Left lung (tissue), 14 donors: ENCODE measurements at places on chromosomes 4 and X. TPM values are rescaled to one million over a fixed set of nuclear protein-coding genes. Genes with fewer than 3 reads are reported as not detected.

Gene TMA16
- 34.2 TPM for polyA plus RNA-seq

Gene LAMP2
- polyA plus RNA-seq, result 77.7 TPM

- DNase-seq, result no peak
These were observed 84.1 kb downstream of the SLC16A2 start for GRCh38 chrX:74505437-74505836.

GRCh38 chr4:102551958-102552565, 50.9 kb downstream of the NFKB1 start:
- DNase-seq, result no peak

Gene PPARGC1A
- 3.9 TPM for polyA plus RNA-seq

DNA sequence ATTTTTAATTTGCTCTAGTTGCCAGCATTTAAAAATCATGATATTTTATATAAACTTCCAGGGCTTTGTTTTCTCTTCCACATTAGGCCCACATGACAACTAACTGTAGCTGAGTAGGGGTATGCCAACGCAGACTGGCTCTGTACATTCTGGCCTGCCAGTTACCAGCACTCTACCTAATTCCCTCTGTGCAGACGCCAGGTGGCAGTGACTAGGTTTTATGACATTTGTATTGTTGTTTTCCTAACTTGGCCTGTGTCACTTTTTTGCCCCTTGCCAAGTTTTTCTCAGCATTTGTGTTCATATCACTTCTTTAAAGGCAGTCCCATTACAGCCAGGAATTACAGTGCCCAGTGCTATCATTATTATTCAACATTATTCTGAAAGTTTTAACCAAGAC, 347.5 kb downstream of the NKX6-1 start:
- DNase-seq, result no peak

Gene POLR2B
- polyA plus RNA-seq, result 118 TPM

Gene PLAC8
- 7.8 TPM for polyA plus RNA-seq

Gene GLOD5
- 1.5 TPM for polyA plus RNA-seq
